ENCODE measurements at places on chromosomes 13 and 19.

- DNase-seq: peak; percentile 10
Measured at GRCh38 chr19:22882797-22883196, 50.7 kb downstream of the ZNF723 start.

- peak; percentile 7 for DNase-seq
Measured at GRCh38 chr19:34556488-34556887, 74.9 kb downstream of the WTIP start.

DNA sequence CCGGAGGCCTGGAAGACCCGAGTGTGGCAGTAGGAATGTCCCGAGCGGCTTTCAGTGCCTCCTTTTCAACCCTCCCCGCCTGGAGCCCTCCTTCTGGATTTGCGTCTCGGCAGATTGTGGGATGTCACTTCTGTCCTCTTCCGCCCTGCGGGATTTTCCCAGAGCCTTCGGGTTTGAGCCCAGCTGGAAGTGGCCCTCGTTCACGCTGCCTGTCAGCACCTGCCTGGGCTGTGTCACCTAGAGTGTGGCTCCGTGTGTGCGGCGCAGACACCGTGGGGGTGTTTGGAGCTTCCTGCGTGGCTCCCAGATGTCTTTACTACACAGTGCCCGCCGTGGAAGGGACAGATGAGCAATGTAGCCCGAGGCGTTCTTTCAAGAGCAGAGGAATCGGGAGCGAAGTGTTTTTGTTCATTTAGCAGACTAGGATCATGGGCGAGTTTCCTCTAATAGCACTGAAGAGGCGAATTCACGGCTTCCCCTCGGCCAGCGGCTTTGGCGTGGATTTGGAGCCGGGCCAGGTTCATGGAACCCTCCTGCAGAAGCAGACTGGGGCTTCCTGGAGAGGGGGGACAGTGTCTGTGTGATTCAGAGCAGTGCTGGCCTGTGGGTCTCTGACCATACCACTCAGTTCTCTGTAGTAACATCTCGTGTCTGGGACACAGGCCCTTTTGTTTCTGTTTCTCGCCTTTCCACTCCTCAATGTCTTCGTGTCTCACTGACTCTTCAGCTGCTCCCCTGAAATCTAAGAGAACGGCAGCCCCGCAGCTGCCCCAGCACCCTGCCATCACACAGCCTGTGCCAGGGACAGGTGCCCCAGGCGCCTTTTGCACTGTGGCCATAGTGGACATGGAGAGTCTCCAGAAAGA is 68.0 kb downstream of the KDM4B start:
- DNase-seq: no peak

DNA sequence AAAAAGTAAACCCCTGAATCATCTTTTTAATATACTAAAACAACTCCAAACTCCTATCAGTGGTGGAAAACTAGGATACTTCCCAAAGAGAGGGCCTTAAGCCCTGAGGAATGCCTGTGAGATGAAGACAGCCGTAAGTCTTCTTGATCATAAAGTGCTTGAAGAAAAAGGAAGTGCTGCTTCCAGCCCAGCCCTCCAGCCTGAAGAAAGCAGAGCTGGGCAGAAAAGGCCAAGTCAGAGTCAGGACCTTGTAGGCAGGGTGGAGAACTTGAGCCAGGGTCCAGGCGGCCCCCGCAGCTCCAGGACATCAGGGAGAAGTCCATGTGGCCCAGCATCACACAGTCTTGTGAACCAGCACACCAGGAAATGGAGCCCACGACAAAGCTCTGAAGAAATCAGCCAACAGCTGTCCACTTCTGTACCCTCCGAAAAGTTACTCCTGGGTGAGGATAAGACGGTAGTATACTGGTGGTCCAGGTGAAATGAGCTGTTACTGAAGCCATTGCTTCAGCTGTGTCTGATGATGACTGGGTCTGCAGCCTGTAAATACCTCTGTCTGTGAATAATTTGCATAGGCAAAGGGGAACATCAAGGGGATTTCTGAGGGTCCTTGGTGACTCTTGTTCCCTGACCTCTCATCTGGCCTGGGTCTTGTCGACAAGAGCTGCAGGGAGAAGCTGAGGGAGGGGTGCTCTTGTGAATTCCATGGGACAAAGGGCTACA is 18.7 kb upstream of the CRYL1 start:
- DNase-seq: no peak
